ENCODE measurements at places on chromosomes 5 and 9.

DNA sequence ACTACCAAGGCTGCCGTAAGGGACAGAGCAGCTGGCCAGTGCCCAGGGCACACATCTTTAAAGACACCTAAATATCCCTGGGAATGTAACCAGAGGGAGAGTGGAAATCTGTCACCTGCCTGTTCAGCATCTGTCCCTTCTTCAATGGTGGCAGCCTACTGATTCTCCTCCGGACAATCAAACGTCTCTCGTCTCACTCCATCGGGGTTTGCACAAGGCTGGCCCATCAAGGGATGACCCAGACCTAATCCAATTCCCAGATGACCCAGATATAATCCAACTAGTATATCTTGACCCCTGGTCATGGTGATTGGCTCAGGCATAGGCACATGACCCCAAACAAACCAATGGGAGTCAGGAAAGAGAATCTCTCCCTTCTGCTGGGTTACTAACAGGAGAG, 93.5 kb downstream of the HRH2 start:
- DNase-seq: no peak

DNA sequence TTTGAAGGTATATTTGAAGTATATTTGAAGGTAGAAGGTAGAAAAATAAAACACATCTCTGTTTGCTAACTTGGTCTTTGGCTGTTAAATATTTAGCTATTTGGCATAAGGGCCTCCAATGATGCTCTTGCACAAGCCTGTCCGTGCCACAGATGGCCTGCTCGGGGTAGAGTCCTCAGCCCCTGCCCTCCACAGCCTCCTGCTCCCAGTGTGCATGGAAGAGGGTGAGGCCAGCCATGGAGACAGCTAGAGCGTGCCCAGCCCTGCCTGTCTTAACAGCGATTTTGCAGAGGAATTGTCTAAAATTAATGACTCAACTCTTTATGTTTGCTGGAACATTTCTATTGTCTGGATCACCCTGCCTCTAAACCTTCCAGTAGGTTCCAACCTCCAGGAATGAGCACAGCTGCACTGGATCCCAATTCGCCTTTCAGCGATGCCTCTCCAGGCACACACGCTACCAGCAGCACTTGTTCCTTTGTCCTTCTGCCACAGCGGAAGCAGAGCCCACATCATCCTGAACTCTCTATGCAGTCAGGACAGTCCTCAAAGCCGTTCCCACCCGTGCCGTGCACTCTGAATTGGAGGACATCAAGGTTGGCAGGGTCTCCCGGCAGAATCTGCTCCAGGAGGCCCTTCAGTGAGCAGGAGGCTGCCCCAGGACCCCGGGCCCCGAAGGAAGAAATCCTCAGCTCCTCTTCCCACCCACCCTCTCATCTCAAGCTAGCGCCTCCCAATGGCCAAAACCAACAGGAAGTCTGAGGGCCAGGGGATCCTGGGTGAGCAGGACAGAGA, 254.0 kb upstream of the IRX1 start:
- no peak for DNase-seq

- DNase-seq: no peak
Measured at GRCh38 chr9:72485821-72486593, 35.4 kb upstream of the TMC1 start.

DNA sequence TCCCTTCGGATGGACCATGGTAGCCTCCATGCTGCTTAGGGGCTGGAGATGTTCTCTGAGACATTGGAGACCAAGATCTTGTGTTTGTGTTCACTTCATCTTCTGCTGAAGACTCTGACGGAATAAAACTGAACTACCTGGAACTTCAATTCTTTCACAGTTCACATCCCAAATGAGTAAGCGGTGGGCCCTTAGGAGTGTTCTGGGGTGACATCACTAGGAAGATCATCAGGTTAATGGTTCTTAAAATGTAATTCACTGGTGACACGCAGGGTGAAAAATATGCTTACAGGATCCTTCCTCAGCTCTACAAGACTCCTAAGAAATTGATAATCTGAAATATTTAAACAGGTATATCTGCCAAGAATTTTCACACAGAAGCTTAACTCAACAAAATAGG, 561.5 kb downstream of the SEMA5A start:
- no peak for DNase-seq

- DNase-seq: no peak
Measured at GRCh38 chr9:84499969-84500582, 159.5 kb upstream of the SLC28A3 start.

DNA sequence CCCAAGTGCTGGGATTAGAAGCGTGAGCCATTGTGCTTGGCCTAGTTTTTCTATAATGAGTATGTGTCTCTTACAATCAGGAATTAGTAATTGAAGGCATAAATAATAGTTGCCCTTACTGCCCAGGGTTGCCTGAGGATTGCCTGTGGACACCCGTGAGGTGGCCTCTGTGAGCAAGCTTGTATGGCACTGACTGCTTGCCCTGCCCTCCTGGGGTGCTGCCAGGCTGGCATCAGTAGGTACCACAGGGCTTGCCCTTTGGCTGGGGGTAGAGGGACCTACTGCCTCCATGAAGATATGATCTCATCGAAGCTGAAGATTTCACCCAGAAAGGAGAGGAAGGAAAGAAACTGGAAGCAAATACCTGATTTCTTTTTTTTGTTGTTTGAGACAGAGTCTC, 23.8 kb upstream of the PHF19 start:
- DNase-seq: no peak

- DNase-seq: no peak
Measured at GRCh38 chr5:56692359-56693219, 122.8 kb upstream of the MAP3K1 start.

DNA sequence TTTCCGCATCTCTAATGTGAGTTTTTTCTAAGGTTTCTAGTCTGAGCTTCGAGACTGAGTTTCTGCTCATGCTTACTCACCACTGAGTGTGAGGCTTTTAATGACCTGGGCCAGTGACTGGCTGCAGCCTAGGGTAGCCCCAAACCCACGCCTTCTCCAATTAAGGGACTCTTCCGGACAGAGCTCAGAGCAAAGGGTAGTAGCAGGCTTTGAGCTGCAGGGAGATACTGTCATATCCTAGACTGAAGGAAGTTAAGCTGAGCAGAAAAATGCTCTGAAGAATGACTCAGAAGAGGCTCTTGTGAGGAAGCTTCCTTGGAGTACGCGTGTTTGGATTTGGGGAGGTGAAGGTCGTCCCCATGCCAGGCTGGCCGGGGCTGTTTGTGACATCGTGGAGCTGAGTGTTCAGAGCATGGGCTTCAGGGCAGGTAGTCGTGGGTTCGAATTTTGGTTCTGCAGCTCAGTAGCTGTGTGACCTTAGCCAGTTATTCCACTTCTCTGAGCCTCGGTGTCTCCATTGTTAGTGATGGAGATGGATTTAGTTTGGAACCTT, 3.5 kb downstream of the USP20 start:
- DNase-seq: no peak

DNA sequence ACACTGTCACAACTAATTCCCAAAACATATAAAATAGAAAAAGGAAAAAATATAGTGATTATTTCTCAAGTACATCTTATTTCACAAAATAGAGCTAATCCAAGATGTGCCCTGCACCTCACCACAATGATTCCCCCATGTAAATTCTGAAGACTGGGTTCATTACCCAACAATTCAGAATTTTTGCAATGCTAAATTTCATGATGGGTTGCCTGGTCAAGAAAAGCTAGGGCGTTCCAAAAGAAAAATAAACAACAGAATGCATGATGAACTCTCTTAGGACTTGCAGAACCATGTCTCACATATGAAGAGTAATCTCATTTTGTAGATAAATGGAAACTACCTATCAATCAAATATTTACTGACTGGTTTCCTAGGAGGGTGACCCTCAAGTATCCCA, 259.6 kb upstream of the NFIL3 start:
- no peak for DNase-seq

GRCh38 chr5:77733130-77733529, 43.0 kb downstream of the TBCA start:
- DNase-seq: no peak

DNA sequence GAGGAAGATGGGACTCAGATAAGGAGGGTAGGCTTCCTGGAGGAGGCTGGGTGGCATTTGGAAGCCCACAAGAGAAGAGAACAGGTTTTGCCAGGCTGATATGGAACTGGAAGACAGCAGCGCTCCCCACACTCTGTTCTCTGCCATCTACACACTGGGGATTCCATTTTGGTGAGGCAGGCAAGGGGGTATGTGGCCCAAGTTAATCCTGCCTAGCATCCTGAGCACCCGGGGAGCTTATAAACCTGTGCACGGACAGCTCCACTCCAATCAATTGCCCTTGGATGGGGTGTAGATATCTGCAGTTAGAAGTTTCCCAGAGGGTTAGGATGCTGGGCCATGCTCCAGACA, 158.8 kb downstream of the MACROH2A1 start:
- DNase-seq: no peak

DNA sequence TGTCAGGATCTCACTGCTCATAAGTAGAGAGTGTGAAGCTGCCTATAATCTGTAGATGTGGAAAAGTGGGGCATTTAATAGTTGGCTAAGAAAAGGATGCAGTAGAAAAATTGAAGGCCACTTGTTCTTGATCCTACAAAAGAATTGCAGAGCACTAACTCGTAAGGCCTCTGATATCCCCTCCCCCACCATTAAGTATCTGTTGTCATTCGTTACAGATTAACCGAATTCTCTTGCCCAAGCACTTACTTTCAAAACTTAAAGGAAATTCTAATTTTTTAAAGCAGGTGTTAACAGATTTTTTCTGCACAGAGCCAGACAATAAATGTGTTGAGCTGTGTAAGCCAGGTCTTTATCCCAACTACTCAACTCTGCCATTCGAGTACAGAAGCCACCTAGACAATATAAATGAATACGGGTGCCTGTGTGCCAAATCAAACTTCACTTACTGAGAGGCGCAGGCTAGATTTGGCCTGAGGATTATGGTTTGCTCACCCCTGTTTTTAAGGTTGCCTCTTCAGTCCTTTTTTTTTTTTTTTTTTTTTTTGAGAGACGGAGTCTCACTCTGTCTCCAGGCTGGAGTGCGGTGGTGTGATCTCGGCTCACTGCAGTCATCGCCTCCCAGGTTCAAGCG, 234.8 kb downstream of the RFK start:
- DNase-seq: no peak

- no peak for DNase-seq
Measured at GRCh38 chr9:76932757-76933156, 26.8 kb upstream of the PRUNE2 start.

DNA sequence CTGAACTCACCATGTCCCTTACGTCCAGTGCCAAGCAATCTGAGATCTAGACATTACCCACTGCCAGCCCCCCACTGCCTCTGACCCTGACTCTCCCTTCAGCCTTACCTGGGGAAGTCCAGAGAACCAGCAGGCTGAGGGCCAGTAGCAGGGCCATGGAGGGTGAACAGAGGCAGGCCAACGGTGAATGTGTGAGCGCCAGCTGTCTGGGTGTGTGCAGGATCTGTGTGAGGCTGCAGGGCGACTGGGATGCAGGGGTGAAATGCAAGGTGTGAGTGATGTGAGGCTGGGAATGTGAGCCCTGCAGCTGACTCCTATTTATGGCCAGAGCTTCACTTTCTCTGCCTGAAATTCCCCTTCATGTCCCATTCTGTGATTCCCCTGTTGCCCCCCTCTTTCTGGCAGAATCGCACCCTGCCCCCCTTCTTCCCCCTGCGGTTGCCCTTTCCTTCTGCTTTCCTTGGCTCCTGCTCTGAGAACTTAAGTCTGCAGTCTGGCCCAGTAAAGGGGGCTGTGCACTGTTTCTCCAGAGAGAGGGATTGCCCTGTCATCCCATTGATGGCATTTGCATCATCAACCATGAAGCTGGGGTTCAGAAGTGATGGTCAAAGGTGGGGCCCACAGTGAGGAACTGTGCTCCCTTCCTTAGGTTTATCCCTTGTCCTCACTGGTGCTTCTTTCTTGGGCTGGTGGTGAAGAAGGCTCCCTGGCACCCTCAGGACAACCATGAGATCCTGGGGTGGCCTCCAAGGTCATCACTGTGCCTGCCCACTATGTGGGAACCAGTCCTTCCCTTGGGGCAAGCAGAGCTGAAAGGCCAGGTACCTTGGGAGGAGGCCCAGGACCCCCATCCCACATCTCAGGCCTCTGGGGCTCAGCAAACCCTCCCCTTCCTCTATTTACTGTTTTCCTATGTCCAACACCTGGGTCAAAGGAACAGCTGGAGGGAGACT, at the start of gene CCL19:
CCL19 (minus strand) TSS at position 294 of the 953 bp plus-strand sequence; CDS start at position 157, 137 bp downstream.
- DNase-seq: no peak

- DNase-seq: no peak
Measured at GRCh38 chr5:124262991-124263571, 483.4 kb downstream of the ZNF608 start.

- DNase-seq: no peak
Measured at GRCh38 chr5:4370218-4370617, 769.9 kb upstream of the ADAMTS16 start.

DNA sequence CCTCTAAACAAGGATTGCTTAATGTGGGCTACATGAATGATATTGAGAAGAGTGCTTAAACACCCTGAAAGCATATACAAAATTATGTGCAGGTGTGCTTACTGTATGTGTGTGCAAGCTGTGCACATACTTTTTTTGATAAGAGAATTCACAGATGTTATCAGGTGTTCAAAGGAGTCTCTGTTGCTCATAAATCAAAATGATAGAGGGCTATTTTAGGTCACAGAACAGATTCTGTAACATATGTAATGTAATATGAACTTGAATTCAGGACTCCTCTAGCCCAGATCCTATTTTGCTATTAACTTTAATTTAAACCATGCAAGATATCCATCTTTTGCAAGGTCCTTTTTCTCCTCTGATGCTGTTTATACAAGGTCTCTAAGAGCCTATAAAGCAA, 38.2 kb downstream of the CCDC192 start:
- no peak for DNase-seq

GRCh38 chr5:42666869-42667268, 89.7 kb upstream of the CCDC152 start:
- no peak for DNase-seq

DNA sequence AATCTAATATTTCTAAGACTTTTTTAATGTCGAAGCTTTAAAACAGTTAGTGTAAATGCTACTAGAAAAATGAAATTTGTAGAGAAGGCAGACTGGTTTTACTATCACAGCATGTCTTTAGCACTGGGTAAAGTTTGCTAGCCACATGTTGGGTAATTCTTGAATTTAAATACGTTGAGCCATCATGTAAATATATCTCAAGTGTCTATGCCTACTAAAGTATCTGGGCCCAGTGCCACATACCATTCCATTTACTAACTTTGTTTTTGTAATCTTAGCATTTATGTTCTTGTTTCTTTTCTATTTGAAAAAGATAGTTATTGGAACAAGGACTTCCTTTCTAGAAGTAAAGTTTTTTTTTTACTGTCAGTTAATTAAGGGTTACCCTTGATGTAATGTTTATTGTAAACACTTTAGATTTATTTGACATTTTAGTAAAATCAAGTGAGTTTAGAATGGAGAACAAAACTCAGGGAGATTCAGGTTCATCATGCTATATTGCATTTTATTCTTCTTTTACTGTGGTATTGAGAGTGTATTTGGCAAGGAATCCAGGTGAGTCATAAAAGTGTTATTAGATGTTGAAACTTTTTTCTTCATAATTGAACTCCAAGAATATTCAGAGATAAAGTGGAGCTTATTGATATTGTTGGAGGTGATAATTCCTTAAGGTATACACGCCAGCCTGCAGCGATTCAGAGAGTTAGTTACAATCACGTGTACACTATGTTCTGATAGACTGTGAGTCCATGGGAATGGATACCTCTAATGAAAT, 182.4 kb downstream of the CCDC171 start:
- no peak for DNase-seq

- no peak for DNase-seq
Measured at GRCh38 chr5:172380987-172381643, 73.2 kb downstream of the SH3PXD2B start.

Measured in stimulated activated CD4-positive, alpha-beta T cell treated with anti-CD3 and anti-CD28 coated beads, Interleukin-1b, Interleukin-23, amount 100 ng/mL, for 1 hour (primary cell).